ENCODE measurements at places on chromosomes 6 and 20.
A peak's percentile ranks its signal among the peaks of the same experiment; 100 is the strongest.

GRCh38 chr6:25842526-25842925, 10.7 kb upstream of the SLC17A1 start:
- DNase-seq = no peak

GRCh38 chr20:19817017-19817416, 59.0 kb downstream of the RIN2 start:
- DNase-seq = no peak

DNA sequence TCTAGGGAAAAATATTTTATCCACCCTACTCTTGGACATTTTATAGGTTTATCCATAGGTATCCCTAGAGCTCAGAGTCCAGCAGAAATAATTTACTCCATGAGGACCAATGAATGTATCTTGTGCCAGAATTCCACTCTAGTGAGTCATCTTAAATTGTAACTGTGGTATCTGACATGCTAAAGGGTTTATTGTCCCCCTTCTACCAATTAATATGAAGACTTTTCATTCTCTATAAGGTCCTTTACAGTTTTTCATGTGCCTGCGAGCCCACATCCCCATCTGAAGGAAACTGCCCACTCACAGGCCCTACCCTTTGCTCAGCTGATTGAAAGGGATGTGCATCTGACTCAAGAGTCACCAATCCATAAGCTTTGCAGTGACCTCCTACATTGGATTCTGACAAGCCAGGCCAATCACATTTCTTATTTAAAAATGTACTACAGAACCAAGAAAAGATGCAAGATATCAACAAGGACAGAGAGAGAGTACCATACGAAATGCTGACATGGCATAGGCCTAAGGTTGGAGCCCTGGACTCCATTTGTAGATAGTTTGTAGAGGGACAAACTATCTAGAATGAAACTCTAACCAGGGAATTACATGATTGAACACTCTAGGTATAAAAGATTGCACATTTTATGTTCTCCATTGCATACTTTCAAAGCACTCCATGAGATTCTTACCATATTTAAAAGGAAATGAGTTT, 93.4 kb upstream of the DEFB112 start:
- DNase-seq = no peak

GRCh38 chr6:139291813-139292619, at the start of gene TXLNB:
Gene TXLNB, minus strand, starts transcription at chr6:139291998. Its CDS starts 3,099 bp downstream, at chr6:139288899.
- DNase-seq = peak; percentile 87

- no peak for DNase-seq
These were observed 74.5 kb upstream of the TRAF3IP2 start for GRCh38 chr6:111680015-111680712.

- DNase-seq = no peak
These were observed 1.9 kb upstream of the IGF2R start for GRCh38 chr6:159966981-159967380.

DNA sequence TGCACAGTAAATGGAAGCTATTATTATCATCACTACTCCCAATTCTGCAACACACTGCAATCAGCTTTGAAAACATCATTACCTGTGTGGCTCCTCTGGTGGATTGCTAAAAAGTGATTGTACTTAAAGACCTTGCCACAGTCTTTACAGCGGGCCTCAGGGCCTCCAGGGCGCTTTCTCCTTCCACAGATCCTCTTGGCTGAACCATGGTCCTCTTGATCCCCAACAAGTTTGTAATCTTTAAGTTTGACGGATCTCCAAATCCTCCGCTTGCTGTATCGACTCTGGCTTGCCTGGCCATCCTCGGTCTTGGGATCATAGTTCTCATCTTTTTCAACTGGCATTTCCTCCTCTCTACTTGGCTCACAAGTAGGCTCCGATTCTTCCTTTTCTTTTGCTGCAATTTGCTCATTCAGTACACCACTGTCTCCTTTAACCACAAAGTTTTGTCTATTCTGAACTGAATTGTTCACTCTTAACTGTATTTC, 2.0 kb downstream of the ZBTB24 start:
- no peak for DNase-seq

DNA sequence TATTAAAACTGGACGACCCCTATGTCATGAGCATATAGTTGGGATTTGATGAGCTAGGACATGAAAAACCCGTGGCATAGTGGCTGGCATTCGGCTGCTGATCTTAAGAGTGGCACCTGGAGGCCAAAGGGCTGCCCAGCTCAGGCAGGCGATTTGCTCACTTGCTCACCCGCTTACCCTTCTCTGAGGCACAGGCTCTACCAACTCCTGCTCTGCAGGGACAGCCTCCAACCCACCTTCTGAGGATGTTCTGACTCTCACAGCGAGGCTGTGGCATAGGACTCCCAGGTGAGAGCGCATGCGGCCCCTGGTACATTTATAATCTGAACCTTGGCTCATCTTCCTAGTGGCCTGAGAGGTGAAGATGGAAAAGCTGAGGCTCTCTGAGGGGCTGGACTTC, 995 bp downstream of the RSPO4 start:
- no peak for DNase-seq

DNA sequence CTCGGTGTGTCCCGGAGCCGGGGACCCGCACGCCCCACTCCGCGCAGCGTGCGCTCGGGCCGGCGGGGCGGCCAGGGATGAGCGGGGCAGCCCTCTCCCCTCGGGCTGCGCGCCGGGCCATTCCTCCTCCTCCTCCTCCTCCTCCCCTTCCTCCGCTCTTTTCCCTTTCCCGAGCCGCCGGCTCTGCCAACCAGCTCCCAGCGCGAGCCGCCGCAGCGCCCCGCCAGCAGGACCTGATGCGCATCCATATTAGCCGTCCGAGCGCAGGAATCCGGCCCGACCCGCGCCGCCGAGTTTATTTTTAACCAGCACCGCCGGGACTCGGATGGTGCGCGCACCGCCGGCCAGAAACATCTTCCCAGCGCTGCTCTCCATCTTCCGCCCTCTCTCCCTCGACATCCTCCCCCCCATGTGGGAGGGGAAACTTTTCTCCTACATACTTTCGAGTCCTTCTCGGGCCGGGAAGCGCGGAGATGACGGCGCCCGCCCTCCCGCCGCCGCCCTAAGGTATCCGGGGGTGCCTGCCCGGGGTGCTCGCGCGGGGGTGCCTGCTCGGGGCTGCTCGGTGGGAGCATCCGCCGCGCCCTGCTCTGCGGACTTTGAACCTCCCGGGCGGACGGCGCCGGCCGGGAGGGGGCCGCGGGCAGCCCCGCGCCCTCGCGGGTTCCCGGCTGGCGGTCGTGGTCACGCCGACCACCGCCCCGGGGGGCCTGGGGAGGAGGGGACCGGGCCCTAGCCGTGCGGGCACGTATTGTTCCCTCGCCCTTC, 619 bp downstream of the RREB1 start:
- DNase-seq = peak; percentile 47

DNA sequence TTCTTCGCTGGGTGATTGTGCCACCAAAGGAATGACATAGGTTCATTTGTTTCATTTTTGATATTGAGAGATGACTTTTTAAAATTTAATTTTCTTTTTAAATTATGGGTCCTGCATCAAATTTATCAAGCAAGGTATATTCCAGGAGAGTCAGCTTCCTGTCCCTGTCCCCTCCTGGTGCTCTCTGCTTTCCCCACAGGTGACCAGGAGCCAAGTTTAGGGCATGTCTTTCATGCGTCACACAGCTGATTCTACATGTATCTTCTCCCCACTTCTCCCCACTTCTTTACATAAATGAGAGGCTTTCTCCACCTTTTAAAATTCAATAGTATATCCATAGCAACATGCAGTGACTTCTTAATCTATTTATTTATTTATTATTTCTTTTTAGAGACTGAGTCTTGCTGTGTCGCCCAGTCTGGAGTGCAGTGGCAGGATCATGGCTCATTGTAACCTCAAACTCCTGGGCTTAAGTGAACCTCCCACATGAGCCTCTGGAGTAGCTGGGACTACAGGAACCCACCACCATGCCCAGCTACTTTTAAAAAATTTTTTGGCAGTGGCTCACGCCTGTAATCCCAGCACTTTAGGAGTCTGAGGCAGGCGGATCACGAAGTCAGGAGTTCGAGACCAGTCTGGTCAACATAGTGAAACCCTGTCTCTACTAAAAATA, 30.0 kb downstream of the OSBPL2 start:
- DNase-seq = no peak

DNA sequence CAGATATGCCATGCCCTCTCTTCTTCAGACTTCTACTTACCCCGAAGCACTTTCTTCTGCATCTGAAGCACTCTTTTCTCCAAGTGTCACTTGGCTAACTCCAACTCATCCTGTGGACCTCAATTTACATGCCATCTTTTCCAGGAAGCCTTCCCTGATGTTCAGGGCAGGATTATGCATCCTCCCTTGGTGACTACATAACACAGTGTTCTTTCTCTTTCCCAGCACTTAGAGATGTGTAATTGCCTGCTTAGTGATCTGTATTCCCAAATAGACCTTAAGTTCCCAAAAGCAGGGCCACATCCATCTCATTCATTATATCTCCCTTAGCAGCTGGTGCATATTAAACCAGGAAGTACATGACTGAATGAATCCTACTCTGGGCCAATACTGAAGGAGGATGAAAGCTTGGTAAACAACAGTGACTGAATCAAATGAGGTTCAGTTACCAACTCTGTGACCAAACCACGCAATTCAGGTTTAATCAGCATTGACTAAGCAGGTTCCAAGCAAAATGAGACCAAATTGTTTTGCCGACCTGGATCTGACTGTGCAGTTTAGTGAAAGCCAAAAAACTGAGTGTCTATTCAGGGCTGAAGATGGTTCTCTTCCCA, 121.4 kb upstream of the TCF21 start:
- DNase-seq = no peak

- peak; percentile 60 for DNase-seq
These were observed 7.5 kb upstream of the GGTLC1 start for GRCh38 chr20:23995905-23996666.

GRCh38 chr6:43933148-43933885, 163.3 kb downstream of the VEGFA start:
- DNase-seq = no peak

DNA sequence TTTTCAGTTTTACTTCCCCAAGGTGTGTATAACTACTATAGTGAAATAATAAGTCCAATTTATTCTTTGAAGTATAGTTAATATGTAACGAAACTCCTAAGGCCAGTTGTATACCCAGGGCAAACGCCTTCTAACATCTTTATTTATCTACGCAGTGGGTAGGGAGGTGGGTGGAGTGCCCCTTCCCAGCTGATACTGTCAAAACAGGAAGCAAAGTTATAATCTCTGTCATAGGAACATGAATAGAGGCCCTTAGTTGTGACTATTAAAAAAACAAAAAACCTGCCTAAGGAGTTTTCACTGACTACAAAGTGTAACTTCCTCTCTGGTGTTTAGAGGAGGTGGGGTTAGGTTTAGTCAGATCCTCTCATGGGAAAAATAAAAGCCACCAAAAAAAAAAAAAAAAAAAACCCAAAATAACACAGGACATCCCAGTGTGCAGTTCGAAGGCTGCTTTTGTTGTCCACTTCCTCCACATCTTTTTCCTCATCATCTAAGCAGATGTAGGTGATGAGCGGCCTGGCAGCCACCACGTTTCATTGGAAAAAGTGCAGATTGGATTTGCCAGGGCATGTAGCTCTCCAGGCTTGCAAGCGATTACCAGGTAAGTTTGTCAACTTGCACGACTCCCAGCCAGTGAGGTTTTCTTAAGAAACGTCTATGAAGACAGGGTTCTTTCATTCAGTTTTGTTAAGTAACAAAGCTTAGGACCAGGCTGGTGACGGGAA, 58.7 kb downstream of the UTRN start:
- DNase-seq = peak; percentile 34

DNA sequence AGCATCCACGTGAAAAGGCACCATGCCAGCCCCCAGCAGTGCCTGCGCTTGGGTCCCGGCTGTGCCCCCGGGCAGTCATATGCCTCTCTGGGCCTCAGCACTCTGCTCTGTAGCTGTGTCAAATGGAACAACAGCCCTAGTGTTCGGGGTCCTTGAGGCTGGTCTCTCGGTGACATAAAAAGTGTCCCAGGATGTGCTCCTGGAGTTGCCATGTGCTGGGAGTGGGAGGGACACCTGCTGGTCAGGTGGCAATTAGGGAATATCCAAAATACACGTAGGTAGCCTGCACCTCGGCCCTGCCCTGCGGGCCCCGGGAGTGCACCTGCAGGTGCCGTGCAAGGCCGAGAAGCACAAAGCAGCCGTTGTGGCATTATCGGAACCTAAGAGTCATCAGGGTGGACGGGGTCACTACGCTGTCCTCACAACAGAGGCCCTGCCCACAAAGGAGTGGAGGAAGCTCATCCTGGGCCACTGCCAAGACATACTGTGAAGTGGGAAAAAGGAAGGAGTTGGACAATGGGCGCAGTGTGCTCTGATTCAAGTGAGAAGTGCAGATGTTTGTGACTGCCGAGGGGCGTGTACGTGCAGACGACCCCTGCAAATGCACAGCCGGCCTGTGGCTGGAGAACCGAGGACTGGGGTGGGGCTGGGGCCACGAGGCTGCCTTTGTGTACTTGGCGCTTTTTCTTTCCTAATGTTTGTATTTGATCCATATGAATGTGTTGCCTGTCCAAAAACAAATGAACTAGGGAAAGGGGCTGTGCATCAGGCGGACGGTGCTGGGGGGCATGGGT, 24.6 kb downstream of the SLCO4A1 start:
- DNase-seq = no peak

DNA sequence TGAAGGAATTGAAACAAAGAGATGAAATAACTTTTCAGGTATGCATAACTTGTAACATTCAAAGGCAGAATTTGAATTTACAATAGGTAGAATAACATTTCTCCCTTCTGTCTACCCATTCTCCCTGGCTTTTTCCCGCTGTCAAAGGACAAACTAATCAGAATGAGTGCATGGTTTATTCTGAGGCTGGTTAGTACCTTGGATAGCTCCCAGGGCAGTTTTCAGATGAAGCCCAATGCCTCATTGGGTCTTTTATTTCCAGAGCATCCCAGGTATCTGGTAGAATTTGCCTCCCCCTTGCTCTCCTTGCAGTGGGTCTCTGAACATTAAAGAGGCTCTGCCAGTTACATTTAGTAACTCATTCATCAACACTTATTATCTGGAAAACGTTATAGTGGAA, 665.5 kb downstream of the BCKDHB start:
- no peak for DNase-seq

DNA sequence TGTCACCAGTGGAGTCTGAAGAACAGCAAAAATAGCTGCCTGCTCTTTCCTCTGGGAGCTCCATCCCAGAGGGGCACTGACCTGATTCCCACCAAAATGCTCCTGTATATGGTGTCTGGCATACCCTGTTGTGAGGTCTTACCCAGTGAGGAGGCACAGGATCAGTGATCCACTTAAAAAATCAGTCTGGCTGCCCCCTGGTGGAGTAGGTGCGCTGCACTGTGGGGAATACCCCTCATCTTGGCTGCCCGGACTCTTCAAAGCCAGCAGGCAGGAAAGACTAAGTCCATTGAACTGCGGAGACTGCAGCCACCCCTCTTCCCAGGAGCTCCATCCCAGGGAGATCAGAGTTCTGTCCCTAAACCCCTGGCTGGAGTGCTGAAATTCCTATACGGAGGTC, 230.9 kb upstream of the HTR1E start:
- DNase-seq = no peak

- no peak for DNase-seq
These were observed 102.6 kb upstream of the HDGFL1 start for GRCh38 chr6:22466665-22467245.

DNA sequence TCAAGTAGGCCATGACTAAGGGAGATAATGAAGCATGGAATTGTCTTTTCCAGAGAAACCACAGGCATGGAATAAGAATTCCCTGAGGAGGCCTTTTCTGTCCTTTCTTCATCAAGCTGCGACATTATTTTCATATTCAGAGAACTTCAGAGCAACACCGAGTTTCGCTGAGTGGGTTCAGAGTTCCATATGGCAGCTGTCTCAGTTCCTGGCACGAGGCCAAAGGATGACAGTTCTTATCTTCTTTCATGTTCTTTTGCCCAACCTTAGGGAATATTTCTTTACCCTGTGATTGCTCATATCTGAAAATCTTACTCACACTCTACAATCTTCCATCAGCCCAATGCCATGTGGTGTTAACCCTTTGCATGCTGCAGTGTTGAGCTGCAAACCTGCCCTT, 135.3 kb upstream of the BMP2 start:
- no peak for DNase-seq

Data from activated naive CD4-positive, alpha-beta T cell treated with Interleukin-2 at 50 U/mL for 16 hours (primary cell).